ENCODE measurements at places on chromosomes 4 and X. TPM values are rescaled to one million over a fixed set of nuclear protein-coding genes. Genes with fewer than 3 reads are reported as not detected.

PRKX gene
- total RNA-seq: 16.5 TPM

PABPC1L2B gene
- total RNA-seq: not detected

RNF150 gene
- total RNA-seq: 43.3 TPM

SLC6A8 gene
- total RNA-seq: 13.8 TPM

ADH6 gene
- total RNA-seq: not detected

All from temporal lobe (tissue), 4 donors.